ENCODE measurements at places on chromosomes 12 and 14. TPM values are rescaled to one million over a fixed set of nuclear protein-coding genes. Genes with fewer than 3 reads are reported as not detected.
A peak's percentile ranks its signal among the peaks of the same experiment; 100 is the strongest.

STYK1 gene
- not detected for total RNA-seq

PTPN6 gene
- total RNA-seq: not detected

BDKRB2 gene
- total RNA-seq: 8.0 TPM

- no peak for DNase-seq
These were observed 156.5 kb downstream of the PAWR start for GRCh38 chr12:79534029-79534867.

DNA sequence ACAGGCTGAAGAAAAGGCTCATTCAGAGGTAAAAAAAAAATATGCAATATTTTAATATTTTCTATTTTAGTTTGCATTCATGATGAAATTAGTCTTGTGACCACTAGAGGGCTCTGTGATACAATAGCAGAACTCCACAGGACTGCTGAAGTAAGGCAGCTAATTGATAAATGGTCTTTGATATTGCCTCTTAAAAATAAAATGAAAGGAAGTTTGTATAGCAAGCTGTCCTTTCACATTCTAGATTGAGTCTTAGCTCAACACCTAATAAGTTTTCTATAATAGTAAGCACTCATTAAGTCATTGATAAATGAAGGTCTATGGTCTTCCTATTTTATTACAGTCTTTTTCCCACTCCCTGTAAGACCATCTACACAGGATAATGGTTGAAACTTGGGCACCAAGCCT lies 315.7 kb downstream of the NAV3 start:
- DNase-seq: no peak

DNA sequence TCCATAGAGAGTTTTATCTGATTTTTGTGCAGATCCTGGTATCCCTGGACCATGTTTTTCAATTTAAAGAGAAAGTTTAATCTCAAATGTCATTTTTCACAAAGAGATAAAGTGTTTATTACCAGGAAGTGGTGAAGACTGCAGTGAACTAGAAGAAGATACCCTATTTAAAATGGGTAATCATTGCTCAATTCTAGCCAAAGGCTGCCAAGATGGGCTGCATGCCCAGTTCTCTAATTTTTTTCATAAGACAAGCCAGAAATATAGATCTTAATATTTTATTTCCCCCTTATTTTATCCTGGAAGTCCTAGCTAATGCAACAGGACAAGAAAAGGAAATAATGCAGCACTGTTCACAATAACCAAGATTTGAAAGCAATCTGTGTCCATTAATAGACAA lies 343.5 kb downstream of the PCNX1 start:
- no peak for DNase-seq

- no peak for DNase-seq
These were observed 11.3 kb downstream of the PPP2R5C start for GRCh38 chr14:101772770-101773169.

- DNase-seq: no peak
These were observed 357.0 kb downstream of the BCAT1 start for GRCh38 chr12:24591715-24592440.

GRCh38 chr14:49294621-49295148 lies 291.5 kb downstream of the RPS29 start:
- no peak for DNase-seq

GRCh38 chr14:58752771-58753201 lies 115.0 kb downstream of the DACT1 start:
- DNase-seq: peak; percentile 50

Data from MG63 (cell line).